ENCODE measurements at places on chromosomes 5 and 9.

DNA sequence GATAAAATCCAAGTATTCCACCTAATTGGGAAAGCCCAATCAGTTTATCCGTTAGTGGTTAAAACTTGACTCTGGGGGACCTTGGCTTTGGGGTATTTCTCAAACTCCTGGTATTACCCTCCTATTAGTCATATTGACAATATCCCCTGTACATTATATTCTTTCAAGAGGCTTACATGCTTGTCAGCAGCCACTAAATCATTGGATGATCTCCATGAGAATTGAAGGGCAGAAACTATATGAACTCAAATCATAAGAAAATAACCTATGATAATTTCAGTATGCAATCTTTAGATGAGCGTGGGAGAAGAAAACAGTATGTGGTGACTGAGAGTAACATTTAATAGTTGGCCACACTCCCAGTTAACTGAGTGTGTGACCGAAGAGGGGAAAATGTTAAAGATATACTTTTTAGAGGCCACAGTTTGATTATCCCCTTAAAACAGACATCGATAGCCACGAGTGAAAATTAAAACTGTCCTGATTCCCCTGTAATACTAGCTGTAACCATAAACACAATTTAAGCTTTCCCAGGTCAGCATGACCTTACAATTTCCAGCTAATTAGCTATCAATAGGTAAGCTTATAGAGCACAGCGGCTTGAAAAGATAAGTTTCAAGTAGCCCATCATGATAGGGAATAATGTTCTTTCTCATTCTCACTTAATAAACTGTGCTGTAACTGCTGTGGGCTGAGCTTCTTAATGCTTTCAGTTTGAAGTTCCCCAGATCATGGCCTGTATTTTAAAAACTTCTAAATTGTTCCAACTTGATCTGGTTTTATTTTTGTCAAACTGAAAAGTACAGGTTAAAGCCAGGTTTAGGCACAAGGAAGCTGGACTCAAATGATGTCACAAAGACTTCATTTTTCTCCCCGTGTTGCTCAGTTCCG lies 58.6 kb downstream of the PUM3 start:
- DNase-seq = no peak

DNA sequence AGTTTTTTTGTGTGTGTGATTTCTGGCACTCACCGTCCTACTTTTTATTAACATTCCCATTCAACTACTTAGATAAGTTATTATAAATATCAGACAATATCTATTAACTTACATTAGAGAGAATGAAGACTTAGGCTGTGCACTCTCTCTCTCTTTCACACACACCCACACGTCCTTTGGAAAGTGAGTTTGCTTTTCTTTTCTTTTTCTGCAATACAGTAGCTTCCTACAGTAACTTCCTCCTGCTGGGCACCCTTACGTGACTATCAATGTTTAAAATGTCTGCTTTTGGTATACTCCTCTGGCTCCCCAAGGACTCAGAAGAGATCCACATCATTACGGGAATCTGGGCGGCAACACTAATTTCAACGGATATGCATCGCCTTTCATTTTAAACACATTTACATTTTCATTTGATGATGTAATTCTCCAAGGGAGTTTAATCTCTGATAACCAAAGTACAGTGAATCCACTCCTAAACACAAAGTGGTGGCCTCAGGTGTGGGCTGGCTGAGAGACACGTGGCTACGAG lies 179.5 kb downstream of the MAPKAP1 start:
- no peak for DNase-seq

- no peak for DNase-seq
Measured at GRCh38 chr5:154242442-154242841, 51.9 kb downstream of the GALNT10 start.

- DNase-seq = no peak
Measured at GRCh38 chr9:136004712-136005111, 43.5 kb upstream of the UBAC1 start.

DNA sequence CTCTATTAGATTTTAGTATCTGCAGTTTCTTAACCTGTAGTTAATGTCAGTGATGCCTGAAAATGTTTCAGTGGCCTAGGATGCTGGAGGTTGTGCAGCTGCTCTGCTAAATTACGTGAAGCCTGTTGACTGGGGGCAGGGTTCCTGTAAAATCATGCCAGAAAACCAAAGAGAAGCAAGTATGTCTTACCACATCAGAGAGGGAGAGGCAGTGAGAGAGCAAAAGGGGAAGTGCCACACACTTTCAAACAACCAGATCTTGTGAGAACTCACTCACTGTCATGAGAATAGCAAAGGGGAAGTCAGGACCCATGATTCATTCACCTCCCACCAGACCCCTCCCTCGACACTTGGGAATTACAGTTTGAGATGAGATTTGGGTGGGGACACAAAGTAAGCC lies 83.9 kb upstream of the CYLC2 start:
- DNase-seq = no peak
